AG09309 (cell line): ENCODE measurements at places on chromosomes 1 and 21.

DNA sequence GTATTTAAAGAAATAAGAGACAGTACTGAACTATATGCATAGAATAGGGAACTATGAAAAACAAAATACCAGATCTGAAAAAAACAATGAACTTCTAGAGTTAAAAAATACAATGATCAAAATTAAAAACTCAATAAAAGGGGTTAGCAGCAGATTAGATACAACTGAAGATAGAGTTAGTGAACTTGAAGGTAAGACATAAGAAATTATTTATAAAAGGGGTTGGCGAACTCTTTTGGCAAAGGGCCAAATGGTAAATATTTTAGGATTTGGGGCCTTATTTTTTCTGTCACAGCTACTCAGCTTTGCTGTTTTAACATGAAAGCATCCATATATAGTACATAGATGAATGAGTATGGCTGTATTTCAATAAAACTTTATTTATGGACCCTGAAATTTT, 111.4 kb downstream of the ST3GAL3 start:
- DNase-seq = no peak

- no peak for DNase-seq
These were observed 109.5 kb upstream of the JUN start for GRCh38 chr1:58893257-58893869.

DNA sequence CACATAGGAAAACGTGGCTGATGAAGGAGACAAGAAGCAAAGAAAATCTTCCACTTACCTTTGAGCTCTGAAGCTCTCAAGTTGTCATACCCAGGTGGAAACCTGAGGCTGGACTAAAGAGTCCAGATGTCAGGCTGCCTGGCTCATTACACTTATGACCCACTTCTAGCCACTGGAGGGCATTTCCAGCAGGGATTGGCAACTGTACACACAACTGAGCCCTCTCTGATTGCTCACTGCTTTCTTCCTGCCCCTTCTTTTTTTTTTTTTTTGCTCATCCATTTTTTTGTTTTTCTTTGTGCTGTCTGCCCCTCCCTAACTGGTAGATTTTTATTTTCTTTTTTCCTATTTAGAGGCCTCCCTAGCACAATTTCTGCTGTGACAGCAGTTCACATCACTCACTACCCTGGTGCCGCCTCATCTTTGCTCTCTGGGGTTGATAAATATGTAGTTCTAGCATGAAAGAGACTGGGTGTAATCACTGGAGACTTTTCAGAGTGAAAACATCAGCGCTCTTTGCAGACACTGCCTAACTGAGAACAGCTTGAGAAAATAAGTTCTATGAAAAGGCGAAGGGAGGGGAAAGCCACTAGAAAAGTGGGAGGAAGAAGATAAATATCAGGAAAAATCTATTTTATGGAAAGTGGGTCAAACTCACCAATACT, 334.5 kb downstream of the NUF2 start:
- no peak for DNase-seq

GRCh38 chr1:164868990-164869389, 310.0 kb downstream of the PBX1 start:
- no peak for DNase-seq

- DNase-seq = no peak
These were observed 13.1 kb upstream of the TMEM61 start for GRCh38 chr1:54967372-54967771.

GRCh38 chr21:34198231-34199120, 125.1 kb downstream of the MRPS6 start:
- no peak for DNase-seq

- DNase-seq = no peak
These were observed 9.3 kb downstream of the C1QB start for GRCh38 chr1:22662318-22662717.

GRCh38 chr21:33988237-33989017, 72.8 kb upstream of the ATP5PO start:
- DNase-seq = no peak

DNA sequence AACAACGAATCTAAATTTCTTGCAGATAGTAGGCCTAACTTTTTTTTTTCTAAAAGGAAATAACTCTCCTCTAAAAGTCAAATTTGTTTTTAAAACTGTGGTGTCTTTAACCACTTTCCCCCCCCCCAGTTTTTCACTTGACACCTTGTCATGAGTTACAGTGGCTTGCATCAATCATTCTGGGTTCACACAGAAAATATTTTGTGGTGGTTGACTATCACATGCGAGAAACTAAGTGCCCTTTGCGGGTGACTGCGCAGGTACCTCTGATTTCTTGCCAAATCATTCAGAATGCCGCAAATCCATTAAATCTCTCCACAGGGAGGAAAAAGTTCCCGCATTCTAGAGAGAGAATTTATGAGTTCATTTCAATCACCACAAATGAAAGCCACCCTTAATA, 23.8 kb upstream of the SAMSN1 start:
- no peak for DNase-seq

- no peak for DNase-seq
These were observed 263.2 kb upstream of the RGS18 start for GRCh38 chr1:191895049-191895448.

- no peak for DNase-seq
These were observed 1.5 kb downstream of the CPTP start for GRCh38 chr1:1326075-1326605.

- DNase-seq = peak; percentile 80
These were observed 41.2 kb downstream of the LPAR3 start for GRCh38 chr1:84851839-84852238.
